Activated CD4-positive, alpha-beta T cell treated with anti-CD3 and anti-CD28 coated beads, Interleukin-2, amount 50 U/mL, for 24 hours (primary cell): ENCODE measurements at places on chromosomes 7 and 10.

- no peak for DNase-seq
Measured at GRCh38 chr10:68463365-68464093, 8.2 kb downstream of the DNA2 start.

- no peak for DNase-seq
Measured at GRCh38 chr7:37709631-37710509, 26.3 kb downstream of the GPR141 start.

DNA sequence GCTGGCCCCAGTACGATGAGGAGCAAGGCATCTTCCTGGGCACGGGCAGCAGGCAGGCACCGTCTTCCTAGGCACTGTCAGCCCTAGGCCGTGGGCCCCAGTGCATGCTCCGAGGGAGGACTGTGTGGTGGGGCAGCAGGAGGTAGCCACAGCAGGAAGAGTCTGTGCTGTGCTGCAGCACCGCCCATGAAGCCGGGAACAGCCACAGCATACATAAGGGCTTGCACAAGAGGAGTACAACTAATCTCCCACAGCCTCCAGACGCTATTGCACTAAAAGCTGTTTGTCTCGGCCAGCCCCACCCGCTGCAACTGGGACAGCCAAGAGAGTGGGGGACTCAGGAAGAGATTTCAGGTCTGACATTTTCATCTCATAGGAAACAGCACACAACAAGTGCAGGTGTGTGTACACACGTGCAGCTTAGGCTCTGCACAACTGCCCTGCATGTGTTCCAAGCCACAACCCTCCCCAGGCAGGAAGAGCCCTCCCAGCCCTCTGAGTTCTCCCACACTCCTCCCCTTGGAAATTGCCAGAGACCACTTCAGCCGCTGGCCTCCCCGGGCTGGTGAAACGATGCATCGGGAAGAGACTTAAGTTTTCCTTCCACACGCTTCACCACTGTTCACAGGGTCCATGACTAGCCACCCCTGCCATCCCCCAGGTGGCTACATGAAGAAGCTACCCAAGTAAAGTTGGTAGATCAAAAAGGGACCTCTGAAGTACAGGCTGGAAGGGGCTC lies 88.1 kb upstream of the DDC start:
- no peak for DNase-seq

GRCh38 chr7:142894112-142894984 lies 8.8 kb upstream of the TRPV6 start:
- DNase-seq = no peak

DNA sequence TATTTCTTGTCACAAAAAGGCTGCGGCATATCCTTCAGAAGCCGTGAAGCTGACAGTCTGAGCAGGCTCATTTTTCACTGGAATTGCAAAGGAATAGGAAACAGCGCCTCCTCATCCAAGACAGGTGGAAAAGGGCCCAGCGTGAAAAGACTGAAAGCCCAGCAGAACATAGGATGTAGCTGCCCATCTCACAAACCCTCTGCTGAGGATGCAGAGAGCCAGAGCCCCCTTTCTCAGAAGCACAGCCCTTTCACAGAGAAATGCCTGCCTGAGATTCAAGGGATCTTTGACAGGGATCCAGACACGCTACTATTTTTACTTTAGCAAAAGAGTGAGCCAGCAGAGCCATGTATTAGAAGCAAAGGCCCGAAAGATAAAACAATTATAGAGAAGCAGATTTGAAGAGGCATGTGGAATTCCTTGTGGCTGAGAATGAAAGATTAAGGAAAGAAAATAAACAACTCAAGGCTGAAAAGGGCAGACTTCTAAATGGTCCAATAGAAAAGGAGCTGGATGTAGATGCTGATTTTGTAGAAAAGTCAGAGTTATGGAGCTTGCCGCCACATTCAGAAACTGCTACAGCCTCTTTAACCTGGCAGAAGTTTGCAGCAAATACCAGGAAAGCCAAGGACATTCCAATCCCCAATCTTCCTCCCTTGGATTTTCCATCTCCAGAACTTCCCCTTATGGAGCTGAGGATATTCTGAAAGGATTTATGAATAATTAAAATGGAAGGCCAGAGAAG lies 36.9 kb downstream of the GDI2 start:
- no peak for DNase-seq
